ENCODE measurements at places on chromosomes 12 and 14. TPM values are rescaled to one million over a fixed set of nuclear protein-coding genes. Genes with fewer than 3 reads are reported as not detected.

- no peak for DNase-seq
These were observed 17.3 kb downstream of the NFKBIA start for GRCh38 chr14:35387219-35387618.

GRCh38 chr12:3838076-3838475 lies 35.1 kb downstream of the PARP11 start:
- no peak for DNase-seq

- DNase-seq, result no peak
These were observed 227.2 kb downstream of the MED13L start for GRCh38 chr12:116050275-116050674.

DNA sequence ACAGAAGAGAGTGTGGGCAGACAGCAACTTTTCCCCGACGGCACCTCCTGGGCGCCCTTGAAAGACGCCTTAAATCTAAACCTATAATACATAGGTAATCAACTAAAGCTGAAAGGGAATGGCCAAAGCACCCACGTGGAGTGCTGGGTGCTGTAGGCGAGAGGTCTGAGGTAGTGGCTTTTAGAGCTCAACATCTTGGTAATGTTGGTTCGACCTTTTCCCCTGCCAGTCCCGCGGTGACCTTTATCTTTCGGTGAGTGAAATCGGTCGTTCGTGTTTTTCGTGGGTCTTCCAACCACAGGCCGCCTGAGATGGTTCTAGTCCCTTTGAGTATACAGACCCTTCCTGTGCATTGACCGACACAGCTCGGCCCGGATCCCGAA lies 9.1 kb downstream of the OR6S1 start:
- DNase-seq, result no peak

DNA sequence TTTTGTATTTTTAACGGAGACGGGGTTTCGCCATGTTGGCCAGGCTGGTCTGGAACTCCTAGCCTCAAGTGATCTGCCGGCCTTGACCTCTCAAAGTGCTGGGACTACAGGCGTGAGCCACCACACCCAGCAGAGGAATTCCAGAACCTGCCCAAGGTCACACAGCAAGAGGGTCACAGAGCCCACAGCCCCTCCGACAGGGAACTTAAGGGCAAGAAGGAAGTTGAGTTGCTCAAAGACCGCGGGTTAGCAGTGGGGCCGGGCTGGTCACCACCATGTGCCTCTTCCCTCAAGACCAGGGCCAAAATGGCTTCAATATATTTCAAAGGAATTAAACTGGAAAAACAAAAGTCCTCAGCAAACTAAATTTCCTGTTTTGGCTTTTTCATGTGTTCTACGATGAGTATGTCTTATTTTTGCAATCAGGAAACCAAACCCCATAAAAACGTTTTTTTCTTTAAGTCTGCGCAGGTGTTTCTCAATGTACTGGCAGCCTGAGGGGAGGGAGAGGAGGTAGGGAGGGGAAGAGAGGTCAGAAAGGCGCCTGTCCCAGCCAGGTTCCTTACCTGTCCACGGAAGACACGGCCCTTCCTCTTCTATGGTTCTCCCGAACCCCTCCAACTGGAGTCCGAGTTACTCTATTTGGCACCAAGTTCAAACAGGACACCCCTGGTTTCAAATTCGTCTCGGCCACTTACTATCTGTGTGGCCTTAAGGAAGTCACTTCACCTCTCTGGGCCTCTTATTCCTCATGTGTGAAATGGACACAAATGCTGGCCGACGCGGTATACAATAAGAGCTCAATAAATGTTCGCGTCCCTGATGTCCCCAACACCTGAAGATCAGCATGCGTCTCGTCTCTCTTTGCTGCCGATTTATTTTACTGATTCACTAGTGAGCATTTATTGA lies 778 bp downstream of the SLC8B1 start:
- no peak for DNase-seq

DNA sequence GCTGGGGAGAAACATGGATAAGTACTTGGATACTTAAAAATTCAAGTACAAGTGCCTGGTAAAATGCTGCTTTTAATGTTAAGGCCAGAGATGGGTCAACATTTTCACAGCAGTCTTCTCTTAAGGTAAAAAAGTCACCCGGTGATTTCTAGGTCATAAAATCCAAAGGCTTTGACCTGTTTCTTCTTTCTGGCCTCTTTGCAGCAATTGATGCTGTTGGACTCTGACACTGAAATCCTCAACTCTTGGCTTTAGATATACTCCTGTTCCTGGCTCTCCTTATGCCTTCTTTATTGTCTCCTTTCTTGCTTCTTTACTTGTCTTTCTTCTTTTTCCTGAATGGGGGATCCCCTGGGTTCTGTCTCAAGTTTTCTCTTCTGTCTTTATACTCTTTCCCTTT lies 189.2 kb downstream of the SSPN start:
- no peak for DNase-seq

DNA sequence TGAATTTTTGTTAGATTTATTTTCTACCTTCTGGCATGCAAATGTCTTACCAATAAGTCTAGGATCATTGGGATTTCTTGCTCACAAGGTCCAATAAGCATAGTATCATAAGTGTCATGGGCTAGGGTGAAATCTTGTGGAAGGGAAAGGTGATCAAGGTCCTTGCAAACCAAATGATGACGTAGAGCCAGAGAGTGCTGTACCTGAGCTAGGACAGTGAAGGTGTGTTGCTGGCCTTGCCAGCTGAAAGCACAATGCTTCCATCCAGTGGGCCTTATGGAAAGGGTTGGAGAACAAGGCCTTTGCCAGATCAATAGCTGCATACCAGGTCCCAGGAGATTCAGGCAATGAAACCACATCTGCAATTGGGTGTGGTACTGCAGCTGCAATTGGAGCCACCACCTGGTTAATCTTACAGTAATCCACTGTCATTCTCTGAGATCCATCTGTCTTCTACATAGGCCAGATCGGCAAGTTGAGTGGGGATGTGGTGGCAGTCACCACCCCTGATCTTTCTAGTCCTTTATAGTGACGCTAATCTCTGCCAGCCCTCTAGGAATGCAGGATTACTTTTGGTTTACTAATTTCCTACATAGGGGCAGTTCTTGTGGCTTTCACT lies 208.9 kb upstream of the MYL2 start:
- no peak for DNase-seq

DNA sequence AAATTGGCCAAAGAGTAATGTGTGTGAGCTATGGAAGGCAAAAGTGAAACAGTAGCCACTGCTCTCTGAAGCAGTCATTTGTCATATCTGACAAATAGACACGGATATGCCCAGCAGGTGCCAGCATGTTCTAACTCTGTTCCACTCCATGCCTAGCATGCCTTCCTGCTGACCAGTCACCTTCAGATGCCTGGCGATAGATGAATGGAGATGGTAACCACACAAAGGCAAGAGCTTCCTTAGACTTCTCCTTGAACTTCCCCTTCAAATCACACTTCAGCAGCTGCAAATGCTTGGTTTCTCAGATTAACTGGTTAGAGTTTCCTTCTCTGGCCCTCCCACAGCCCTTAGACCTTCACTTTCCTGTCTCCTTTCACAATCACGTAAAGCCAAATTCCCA lies 429.9 kb downstream of the DAD1 start:
- DNase-seq, result no peak

TC2N gene
- 5.9 TPM for total RNA-seq

MYH6 gene
- not detected for total RNA-seq

DIO2 gene
- 0.08 TPM for total RNA-seq

OR4K2 gene
- not detected for total RNA-seq

GPR135 gene
- 2.9 TPM for total RNA-seq

All from SK-MEL-5 (cell line).